ENCODE measurements at places on chromosomes 4 and X.

- no peak for DNase-seq
These were observed 644.2 kb downstream of the FSTL5 start for GRCh38 chr4:161519611-161520010.

DNA sequence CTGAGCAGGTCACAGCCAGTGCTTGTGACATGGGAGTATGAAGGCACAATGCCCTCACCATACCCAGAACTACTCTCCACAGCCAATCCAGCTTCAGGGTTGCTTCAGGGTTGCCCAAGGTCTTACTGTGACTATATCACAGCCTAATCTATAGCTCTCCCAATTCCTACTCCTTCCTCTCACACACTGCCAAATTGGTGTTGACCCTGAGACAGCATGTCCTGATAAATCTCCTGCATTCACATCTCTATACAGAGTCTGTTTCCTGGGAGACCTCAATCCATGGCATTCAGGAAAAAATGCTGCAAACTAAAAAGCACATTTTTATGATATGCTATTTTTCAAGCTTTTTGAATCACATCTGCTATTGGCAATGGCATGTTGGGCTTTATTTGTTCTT lies 456.7 kb downstream of the GRID2 start:
- no peak for DNase-seq

GRCh38 chrX:8403988-8404387 lies 60.6 kb upstream of the VCX3B start:
- no peak for DNase-seq

GRCh38 chr4:32417113-32417704 lies 1697.0 kb downstream of the PCDH7 start:
- DNase-seq, result no peak

DNA sequence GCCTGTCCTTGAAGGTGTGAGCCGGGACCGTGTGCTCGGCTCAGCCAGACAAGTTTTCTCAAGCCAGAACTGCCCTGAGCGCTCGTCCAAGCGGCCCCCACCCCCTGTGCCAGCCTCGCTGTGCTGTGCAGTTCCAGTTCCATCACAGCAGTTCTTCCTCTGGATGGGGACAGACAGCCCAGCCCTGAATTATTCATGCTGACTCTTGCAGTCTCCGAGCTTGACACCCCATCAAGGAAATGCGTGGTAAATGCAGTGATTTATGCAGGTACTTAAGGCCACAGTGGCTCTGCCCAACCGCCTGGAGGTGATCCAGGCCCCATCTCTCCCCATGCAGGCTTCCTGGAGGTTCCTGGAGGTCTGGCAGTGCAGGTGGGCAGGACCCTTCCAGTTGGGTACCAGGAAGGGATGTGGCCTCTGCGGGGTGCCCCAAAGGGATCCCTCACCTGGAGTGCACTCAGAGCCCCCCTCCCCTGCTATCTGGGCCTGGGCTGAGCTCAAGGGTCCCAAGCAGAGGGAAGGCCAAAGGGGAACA lies 44.8 kb upstream of the HMX1 start:
- DNase-seq, result no peak

DNA sequence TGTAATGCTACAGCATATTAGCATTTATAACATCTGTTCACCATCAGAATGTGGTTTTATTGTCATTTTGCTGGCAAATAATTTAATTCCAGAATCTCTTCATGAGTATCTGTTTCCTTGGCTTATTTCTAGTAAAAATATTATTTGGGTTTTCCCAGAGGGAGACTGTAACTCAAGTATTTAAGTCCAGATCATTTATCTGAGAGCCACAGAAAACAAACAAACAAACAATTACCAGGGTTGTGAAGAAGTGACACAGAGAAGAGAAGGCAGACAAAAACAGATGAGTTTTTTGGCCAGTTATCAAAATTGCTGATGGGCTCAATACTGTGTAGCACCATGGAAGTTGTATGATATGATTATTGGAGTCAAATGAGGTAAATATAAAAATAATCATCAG lies 515.1 kb downstream of the TECRL start:
- DNase-seq, result peak; percentile 2

- no peak for DNase-seq
These were observed 19.7 kb upstream of the LRBA start for GRCh38 chr4:151034829-151035228.

DNA sequence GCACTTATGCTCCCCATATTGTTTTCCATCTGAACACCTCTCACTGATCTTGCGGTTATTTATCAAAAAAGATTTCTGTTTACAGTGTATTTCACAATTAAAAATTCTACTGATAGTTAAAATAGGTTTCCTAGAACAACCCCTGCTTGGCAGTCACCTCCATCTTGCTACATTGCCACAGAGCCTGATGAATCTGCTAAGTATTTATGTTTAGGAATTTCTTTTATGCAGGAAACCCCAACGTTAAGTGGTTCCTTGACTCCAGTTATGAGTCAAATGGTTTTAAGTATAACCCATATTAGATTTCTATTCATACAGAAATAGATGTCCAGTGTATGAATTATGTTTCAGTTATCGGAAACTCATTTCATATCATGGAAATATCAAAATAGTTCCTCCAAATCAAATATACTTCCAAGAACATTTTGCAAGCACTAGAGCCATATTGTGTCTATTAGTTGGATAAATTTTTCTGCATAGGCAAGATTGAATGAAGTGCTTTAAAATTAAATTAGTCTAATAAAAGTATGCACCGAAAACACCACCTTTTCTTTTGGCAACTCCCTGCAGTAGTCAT lies 20.6 kb downstream of the GALNT7 start:
- no peak for DNase-seq

DNA sequence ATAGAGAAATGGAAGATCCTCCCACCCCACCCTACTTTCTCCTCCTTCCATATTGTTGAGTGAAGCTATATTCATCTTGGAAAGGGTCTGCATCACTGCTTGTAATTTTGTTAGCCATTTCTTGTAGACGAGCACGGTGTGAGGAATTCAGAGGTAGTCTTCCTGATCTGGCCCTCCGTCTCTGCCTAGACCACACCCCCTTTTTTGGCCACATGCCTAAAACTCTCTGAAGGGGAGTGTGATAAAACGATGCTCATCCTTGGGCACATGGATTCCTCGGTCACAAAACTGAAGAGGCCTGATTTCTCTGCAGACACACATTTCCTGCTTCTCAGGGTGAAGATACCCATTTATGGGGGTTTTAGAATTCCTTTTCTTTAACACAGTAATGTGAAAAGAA lies 182.8 kb downstream of the LARP7 start:
- peak; percentile 16 for DNase-seq

- DNase-seq, result no peak
These were observed 576.5 kb upstream of the CPXCR1 start for GRCh38 chrX:88170553-88170952.

DNA sequence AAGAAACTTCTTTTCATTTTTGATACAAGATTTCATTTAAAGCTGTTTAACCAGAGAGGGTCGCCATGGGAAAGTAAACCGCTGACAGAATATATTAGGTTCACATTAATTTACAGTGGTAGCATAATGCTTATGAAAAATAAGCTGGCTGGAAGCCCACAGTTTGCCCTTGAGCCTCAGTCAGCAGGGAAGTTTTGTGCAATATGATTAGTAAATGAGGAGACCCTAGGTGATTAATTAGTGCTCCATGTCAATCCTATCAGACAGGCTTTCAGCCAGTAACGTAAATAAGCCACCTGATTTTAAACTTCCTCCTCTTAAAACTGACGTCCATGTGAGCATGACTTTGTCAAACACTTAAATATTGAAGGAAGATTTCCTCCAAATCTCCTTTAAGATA lies 134.2 kb downstream of the TSPAN5 start:
- DNase-seq, result no peak

GRCh38 chr4:37627263-37627662 lies 58.9 kb downstream of the RELL1 start:
- no peak for DNase-seq

DNA sequence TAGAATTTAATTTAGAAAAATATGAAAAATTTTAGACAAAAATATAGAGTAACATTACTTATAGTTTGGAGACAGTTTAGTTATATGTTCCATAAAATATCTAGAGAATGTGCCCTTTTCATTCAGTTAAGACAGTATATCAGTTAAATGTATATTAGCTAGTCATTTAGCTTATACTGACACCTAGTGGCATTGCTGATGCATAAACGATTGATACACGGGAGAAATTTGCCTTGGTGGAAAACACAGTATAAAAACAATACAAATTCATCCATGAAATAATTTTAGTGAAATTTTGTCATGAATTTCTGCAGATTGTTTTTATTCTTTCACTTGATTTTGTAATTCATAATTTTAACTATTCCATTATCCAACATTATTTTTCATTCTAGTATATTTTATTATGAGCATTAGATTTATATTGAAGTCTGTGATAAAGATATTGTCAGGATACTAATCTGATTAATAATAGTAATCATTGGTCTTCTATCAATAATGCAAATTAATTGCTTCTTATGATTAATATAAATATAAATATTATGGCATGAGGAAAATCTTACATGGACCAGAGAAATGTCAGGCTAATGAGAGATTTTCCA lies 219.0 kb downstream of the TLL1 start:
- DNase-seq, result peak; percentile 17

Data from NCI-H446 (cell line).